ENCODE measurements at places on chromosomes 1 and 21. TPM values are rescaled to one million over a fixed set of nuclear protein-coding genes. Genes with fewer than 3 reads are reported as not detected.

The MFSD2A gene
- 67.8 TPM for total RNA-seq

The SPOCD1 gene
- 6.2 TPM for total RNA-seq

The TSPEAR gene
- total RNA-seq = not detected

The KCTD3 gene
- total RNA-seq = 23.2 TPM

The KCNN3 gene
- not detected for total RNA-seq
